ENCODE measurements at places on chromosomes 7 and 10.

DNA sequence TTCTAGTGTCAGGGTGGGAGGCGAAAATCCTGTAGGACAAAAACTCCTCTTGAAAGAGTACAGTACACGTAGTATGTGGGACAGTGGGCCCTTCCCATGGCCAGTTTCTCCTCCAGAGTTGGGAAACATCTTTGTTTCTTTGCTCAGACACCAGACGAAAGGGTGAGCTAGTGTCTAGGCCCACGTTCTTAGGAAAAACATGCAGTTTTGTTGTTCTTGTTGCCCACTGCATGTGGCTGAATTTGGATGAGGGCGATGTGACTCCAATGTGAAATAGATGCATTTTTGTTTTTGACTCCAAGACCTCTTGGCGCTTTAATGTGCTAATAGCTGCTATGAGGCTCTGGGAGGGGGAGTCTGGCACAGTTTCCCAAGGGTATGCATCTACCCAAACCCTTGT lies 100.8 kb downstream of the ATXN7L1 start:
- DNase-seq: no peak

- DNase-seq: no peak
Measured at GRCh38 chr7:40674316-40674715, 539.5 kb downstream of the SUGCT start.

DNA sequence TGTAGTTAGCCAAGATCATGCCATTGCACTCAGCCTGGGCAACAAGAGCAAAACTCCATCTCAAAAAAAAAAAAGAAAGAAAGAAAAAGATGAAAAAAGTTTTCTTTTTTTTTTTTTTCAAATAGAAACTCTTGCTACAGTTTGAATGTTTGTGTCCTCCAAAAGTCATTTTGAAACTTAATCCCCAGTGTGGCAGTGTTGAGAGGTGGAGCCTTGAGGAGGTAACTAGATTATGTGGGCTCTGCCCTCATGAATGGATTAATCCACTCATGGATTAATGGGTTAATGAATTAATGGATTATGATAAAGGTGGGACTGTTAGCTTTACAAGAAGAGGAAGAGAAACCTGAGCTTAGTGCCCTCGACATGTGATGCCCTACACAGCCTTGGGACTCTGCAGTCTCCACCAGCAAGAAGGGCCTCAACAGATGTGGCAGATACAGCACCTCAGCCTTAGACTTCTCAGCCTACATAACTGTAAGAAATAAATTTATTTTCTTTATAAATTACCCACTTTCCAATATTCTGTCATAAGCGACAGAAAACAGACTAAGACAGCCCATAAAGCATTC lies 25.1 kb downstream of the CPEB3 start:
- DNase-seq: no peak

DNA sequence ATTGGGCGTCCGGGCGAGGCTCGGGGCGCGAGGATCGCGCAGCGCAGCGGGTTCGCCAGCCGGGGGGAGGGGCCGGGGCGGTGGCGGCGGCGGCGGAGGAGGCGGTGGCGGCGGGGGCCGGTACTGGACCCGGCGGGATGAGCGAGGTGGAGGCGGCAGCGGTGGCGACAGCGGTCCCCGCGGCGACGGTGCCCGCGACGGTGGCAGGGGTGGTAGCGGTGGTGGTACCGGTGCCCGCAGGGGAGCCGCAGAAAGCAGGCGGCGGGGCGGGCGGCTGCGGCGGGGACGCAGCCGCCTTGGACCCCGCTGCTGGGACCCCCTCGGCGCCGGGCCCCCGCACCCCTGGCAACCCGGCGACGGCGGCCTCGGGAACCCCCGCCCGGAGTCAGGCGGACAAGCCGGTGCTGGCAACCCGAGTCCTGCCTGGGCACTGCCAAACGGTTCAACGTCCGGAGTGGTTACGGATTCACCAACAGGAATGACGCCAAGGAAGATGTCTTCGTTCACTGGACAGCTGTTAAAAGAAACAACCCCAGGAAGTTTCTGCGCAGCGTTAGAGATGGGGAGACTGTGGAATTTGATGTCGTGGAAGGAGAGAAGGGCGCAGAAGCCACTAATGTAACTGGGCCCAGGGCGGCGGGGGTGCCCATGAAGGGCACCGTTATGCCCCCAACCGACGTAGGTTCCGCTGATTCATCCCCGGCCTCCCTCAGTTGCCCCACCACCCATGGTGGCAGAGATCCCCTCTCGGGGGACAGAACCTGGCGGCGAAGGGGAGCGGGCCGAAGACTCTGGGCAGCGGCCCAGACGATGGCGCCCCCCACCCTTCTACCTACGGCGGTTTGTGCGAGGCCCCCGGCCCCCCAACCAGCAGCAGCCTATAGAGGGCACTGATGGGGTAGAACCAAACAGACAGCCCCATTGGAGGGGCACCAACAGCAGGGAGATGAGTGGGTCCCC lies 100.3 kb upstream of the CPXM2 start:
- DNase-seq: no peak

- DNase-seq: peak; percentile 13
Measured at GRCh38 chr10:35546824-35547225, 58.3 kb upstream of the GJD4 start.

DNA sequence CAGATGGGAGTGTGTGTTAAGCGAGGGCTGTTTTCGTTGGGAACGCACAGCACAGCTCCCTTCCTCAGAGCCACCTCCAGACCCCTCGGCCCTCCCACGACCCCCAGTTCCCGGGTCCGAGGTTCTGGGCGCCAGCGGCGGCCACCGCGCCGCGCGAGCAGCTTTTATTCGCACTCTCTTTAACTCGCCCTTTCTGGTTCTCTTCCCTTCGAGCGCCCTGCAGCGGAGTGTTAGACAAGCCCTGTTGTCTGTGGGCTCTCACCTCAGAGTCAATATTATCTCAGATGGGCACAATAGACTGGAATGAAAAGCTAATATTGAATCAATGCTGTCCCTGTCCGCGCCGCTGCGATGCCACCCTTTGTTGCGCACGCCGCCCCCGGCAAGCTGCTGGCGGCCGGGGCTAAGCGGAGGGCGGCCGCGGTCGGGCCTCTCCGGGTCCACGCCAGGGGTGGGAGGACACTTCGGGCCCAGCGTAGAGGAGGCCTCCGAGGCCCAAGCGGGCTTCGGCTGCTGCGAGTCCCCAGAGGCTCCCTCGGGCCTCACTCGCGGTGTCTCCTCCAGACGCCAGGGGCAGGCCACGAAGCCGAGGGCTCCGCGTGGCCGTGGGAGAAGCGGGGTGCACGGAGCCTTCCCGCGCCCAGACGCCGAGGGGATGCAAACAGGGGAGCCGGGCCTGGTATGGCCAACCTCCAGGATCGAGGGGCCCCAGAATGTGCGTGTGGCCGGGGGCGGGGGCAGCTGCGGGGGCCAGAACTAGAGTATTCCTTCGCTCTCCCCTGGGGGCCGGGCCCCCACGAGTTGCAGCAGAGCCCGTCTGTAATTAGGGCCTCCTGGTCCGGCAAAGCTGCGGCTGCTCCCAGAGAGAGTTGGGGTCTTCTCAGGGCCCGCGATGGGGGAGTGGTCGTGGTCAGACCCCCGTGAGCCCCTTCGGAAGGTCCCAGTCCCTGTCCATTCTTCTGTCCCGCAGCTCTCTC lies 7.9 kb upstream of the EMX2 start:
- peak; percentile 64 for DNase-seq

DNA sequence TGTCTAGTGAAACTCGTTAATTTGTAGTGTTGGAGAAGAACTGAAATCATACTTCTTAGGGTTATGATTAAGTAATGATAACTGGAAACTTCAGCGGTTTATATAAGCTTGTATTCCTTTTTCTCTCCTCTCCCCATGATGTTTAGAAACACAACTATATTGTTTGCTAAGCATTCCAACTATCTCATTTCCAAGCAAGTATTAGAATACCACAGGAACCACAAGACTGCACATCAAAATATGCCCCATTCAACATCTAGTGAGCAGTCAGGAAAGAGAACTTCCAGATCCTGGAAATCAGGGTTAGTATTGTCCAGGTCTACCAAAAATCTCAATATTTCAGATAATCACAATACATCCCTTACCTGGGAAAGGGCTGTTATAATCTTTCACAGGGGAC lies 187.6 kb downstream of the CFTR start:
- no peak for DNase-seq

DNA sequence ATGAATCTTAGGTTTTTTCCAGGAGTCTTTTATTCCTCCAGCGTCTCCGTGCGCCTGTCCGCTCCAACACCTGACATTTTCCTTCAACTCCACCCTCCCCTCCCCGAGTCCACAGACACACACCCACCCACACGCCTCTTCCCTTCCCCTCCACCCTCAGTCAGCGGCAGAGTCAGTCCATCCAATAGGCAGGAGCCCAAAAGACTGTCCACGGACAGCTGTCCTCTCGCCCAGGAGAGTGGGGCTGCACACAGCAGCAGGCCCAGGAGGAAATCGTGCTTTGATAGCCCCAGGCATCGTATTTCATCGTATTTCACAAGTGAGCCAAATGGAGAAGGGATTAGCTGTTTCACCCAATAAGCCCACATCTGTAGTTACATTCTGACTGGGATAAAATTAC lies 285.1 kb downstream of the ZEB1 start:
- DNase-seq: no peak

GRCh38 chr10:22669163-22669711 lies 45.1 kb downstream of the PIP4K2A start:
- no peak for DNase-seq

- DNase-seq: no peak
Measured at GRCh38 chr7:101718363-101719122, 89.4 kb upstream of the MYL10 start.

DNA sequence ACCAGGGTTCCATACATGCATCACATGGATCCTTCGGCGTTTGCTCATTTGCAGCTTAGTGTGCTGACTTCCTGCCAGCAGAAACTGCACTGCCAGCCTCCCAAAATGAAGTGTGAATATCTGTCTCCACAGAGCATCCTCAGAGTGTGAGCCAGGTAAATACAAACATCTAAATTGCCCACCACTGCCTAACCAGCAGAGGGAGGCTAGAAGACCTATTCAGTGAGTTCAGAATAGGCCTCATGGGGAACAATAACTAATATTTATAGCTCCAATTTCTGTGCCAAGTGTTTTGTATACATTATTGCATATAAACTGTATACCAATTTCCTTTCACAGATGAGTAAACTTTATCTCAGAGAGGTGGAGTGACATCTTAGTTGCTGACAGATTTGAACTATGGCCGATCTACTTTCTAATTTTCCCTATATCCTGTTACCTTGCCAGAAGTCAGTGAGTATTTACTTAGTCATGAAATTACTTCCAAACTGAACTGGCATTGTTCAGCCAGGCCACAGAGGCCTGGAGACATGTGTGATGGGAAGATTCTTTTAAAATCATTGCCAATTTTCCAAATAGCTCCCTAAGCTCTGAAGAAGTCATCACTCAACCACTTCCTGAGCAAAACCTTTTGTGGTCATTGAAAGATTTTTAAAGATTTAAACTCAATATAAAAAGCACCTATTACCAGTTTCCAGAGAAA lies 926.5 kb upstream of the GHITM start:
- DNase-seq: no peak

GRCh38 chr10:5776881-5777197 lies 36.4 kb downstream of the GDI2 start:
- DNase-seq: no peak

- DNase-seq: peak; percentile 92
Measured at GRCh38 chr10:133324198-133324792, 12.4 kb downstream of the CALY start.

DNA sequence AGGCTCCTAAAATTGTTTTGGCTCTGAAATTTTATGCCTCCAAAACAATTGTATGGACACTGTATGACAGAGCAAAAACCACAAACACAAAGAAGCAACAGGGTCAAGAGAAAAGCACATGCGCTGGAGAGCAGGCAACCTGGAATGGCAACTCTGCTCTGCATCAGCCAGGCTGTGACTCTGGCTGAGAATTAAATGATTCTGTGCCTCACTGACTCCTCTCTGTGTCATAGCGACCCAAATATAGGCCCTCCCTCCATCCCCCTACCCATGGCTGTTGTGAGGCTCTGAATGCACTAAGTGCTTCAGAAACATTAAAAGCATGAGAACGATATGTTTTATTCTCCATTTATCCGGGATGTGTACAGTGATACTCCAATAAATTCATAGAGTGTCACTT lies 24.9 kb upstream of the NEBL start:
- DNase-seq: no peak

DNA sequence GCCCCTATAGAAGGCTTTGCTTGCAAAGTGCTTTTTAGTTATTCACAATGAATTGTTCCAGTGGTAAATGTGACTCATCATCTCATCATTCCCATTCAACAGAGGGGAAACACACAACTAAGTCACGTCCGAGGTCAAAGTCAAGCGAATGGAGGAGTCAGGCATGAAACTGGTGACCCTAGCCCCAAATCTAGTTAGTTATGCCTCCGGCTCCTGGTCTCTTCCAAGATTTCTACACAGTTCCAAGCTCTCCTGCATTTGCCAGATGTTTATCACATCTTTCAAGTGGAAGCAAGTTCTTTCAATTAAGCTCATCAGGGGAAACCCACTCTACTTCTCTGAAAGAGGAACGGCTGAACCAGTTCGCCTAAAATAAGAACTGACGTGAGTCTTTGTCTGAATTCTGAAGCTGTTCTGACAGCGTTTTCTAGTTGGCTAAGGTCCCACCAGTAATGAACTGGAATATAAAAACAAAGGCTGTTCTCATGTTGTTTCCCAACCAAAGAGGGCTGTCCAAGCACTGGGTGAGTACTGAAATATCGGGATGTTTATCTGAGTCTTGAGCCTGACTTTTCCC lies 140.9 kb upstream of the NRBF2 start:
- DNase-seq: no peak

DNA sequence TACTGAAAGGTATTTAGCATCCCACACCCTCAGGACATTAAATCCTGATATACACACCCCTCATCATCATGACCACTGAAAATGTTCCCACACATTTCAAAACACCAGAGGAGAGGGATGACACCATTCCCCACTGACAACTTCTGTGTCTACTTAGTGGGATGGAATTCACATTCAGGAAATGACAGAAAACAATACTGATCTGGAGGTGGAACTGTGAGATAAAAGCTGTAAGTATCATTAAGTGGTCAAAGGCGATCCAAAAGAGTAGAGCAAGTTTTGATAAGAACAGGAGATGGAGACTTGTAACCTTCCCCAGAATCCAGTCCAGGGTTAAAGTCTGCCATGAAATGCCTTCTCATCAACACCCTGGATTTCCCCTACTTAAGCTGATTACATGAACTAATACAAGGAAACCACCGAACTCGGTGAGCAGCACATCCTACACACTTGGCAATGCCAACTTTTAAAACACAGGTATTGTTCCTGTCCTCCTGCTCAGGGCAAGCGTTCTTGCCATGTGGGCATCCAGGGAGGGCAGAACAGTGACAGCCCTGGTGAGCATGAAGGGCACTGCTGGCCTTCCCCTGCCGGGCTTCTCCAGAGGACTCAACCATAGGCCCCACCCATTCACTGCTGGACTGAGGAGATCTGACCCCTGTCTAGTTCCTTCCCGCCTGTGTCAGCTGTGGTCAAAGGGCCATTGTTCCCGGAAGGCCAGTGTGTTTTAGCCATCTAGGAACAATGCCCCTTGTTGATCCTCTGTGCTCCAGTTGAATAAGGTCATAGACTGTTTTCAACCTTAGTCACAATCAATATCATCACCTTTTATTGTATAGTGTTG lies 85.0 kb downstream of the SGMS1 start:
- DNase-seq: peak; percentile 55

- DNase-seq: peak; percentile 83
Measured at GRCh38 chr10:14838582-14839304, 637 bp downstream of the HSPA14 start.
